Activated B cell treated with CpG ODN at 0.5 μM for 24 hours (primary cell): ENCODE measurements at places on chromosomes 6 and 20.

DNA sequence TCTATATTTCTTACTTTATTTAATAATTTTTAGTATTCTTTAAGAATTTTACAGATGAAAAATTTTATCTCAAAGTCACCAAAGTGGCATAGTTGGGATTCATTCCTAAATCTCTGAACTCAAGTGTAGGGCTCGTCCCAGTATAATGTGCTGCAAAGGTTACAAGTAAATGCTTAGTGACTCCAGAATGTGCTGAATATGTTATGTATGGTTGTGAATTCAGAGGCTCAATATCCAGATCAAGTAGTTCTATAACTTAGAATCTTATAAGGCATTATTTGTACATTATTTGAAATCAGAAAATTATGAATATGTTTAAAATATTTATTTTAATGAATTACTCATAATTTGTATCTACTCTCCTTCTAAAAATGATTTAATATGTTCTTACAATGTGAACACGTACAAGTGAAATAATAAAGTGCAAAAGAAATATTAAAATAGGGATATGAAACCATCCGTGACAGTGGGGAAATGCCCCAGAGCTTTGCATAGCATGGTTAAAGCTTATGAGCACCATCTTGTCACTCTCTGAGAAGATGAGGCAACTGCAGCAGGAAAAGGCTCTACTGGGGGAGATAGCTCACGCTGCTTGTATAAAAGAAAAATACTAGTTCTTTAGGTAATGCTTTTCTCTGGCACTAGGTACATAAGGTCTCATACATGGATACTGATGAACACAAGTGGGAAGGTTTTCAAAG, 259.0 kb downstream of the FOXC1 start:
- DNase-seq, result no peak

- DNase-seq, result no peak
Measured at GRCh38 chr6:127243501-127243900, 23.2 kb upstream of the RNF146 start.

- no peak for DNase-seq
Measured at GRCh38 chr6:157316871-157317814, 6.2 kb downstream of the TMEM242 start.

DNA sequence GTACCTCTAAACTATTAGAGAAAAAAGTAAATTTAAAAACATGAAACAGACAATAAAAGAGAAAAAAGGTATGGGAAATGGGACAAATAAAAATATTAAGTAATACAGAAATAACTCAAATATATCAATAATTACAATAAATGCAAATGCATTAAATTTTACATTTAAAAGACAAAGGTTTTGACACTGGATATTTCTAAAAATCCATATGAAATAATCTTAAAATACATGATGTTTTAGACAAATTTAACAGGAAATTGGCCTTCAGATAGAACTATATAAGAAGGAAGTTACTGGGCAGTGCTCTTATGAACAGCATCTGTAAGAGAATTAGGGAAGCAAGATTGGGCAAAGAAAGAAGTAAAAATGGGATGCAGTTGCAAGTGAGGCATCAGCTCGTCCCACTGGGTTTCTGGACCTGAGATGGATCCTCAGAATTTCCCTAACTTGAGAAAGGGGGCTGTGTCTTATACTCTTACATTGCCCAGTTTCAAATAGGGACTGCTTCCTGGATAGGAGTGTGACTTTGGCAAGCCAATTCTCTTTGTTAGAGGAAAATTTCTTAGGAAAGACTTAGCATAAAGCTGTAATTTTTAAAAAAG, 376.7 kb downstream of the SMOC2 start:
- no peak for DNase-seq

DNA sequence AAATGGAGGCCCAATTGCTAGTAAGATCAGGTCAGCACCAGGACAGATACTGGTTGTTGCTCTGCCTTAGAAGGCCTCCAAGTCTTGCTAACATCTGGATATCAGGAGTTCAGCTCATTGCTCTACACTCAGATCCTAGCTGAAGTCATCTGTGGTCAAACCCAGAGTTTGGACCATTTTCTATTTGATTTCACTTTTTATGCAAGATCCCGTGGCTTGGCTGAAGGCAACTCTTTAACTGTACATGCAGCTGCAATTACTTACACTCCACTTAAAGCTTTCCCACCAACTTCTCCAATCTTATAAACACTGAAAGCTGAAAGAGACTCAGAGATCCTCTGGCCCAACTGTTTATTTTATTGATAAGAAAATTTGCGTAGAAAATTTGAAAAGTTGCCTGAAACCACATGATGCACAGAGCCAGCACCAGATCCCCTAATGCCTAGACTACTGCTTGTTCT, 2.7 kb downstream of the SLC17A2 start:
- DNase-seq, result no peak

DNA sequence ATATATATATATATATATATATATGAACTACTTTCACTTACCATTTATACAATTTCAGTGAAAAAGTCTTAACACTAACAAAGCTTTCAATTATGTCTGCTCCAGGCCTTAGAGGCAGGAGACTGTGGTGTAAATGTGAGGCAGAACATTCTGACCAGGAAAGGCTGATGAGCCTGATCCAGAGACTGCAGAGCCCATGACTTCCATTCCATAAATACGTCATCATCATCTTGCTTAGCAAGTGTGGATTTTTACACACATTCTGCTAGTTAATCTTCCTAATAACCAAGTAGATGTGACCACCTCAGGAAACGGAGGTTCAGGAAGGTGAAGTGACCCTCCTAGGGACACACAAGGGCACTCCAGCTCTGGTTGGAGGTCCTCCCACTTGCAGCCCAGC, 14.9 kb downstream of the TRERF1 start:
- DNase-seq, result no peak

GRCh38 chr6:45563844-45564243, 186.1 kb upstream of the SUPT3H start:
- DNase-seq, result no peak

DNA sequence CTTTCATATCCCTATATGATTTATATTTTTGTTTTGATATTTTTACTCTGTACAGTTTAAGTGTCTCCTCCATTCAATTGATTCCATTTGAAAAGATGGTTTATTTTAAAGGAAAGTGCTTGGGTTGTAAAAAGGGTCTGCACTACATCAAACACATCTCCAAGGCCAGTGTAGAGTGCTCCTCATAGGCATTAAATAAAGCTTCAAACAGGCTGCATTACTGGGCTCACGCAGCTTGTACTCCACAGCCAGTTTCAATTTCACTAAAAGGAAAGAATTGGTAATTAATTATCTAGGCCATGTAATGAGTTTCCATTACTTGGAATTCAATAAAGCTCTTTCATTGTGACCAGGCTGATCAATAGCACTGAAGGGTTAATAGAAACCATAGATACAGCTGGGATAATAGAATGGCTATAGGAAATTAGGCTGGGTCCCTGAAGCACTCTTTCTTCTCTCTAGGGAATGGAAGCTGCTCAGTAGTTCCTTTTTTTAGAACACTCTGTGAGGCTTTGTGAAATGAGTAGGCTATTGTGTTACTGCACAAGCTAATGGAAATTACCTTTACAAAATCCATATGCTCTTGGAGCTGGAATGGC, 442.2 kb downstream of the RNF144B start:
- DNase-seq, result no peak

GRCh38 chr6:115001731-115002350, 659.0 kb upstream of the HS3ST5 start:
- no peak for DNase-seq

DNA sequence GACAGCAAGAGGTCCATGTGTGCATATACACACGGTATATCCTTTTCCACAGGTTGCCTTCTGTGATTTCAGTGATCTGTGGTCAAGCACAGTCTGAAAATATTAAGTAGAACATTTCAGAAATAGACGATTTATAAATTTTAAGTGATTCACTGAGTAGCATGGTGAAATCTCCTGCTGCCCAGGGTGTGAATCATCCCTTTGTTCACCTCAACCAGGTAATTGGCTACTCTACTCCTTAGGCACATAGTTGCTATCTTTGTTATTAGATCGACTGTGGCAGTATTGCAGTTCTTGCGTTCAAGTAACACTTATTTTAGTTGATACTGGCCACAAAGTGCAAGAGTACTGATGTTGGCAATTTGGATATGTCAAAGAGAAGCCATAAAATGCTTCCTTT, 1421.7 kb downstream of the GRIK2 start:
- DNase-seq, result no peak

DNA sequence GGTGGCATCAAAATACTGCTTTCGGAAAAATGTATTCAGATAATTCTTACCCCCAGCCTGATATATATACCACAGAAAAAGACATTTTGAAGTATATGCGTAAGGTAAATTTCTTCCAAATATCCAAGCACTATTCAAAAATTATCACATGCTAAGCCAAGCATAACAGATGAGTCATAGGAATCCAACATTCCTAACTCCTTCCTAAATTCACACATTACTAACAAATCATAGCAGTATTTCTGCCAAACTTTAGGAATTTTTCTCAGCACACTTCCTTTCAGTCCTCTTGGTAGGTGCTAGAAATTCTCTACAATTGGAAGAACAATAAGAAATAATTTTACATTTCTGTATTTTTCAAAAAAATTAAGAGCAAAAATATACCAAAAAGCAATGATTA, 417.5 kb downstream of the EYS start:
- DNase-seq, result no peak

DNA sequence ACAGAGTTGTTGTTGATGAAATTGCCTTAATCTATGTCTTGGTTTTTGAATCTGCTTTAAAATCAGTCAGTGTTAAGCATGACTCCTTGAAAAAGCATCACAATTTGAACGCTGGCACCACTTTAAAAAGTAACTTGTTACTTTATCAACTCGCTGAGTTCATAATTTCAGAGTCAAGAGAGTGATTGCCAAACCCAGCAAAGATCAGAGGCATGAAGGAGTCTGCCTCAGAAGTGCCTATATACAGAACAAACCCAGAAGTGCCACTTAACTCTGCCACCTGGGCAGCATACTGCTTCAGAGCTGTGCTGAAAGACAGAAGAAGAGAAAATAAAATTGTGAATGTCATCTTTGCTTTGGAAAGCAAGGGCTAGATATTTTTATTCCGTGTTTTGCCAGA, 73.6 kb upstream of the HCRTR2 start:
- DNase-seq, result no peak

DNA sequence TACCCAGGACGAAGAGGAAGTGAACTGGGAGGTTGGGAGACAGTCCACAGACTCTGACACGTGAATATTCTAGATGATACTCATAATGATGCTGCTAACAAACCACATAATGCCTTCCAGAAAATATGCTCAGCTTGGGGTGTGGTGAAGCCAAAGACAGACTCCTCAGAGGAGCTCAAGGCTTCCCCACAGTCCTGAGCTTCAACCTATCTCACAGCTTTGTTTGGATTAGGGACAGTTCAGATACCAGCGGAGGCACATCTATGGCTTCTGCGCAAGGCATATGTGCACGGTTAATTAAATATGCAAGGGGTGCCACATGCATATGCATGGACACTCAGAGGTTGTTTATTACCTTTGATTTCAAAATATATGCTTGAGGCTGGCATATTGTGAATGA, 30.7 kb upstream of the MYLIP start:
- DNase-seq, result no peak

GRCh38 chr6:14016935-14017625, 92.3 kb downstream of the RNF182 start:
- no peak for DNase-seq

- DNase-seq, result no peak
Measured at GRCh38 chr20:33423141-33423834, 20.3 kb downstream of the SNTA1 start.

- DNase-seq, result no peak
Measured at GRCh38 chr6:157822245-157823000, 623 bp upstream of the SNX9 start.

- DNase-seq, result no peak
Measured at GRCh38 chr6:20415712-20416454, 14.2 kb downstream of the E2F3 start.

- no peak for DNase-seq
Measured at GRCh38 chr20:14801591-14802325, 464.3 kb upstream of the FLRT3 start.

GRCh38 chr6:126118936-126119335, 132.6 kb downstream of the TRMT11 start:
- DNase-seq, result no peak

DNA sequence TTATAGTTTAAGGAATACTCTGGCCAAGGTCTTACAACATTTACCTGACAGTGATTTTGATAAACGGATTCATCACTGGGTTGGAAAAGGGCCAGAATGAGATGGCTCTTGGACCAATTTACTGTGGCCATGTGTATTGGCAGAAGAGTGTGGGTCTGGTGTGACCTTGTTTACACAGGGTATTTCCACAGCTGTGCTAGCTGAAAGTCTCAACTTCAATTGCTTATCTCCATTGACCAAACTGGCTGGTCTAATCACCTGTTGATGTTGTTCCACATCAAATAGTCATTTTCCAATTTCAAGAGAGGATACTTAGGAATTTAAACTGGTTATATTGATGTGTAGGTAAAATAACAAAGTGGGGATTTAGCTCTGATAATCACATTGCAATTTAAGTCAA, 501.6 kb upstream of the MAP3K7 start:
- no peak for DNase-seq

GRCh38 chr20:10837901-10838300, 164.1 kb upstream of the JAG1 start:
- DNase-seq, result no peak

DNA sequence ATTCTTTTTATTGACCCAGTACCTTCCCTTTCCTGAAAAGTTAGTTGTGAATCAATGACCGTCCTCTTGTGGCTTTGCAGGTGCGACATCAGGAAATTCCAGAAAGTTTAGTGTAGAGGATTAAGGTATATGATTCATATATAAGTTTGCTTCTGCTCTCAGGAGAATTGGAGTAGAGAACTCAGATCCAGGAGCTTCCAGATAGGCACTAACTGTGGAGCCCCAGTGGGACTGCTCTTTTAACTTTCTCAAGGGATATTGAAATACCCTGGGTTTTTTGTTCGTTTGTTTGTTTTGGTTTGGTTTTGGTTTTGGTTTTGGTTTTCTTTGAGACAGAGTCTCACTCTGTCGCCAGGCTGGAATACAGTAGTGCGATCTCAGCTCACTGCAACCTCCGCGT, 9.5 kb downstream of the TAAR2 start:
- DNase-seq, result no peak
